Midbrain (tissue), 1 donor: ENCODE measurements at places on chromosomes 7 and 10.

- DNase-seq = no peak
These were observed 223.3 kb downstream of the IMMP2L start for GRCh38 chr7:111339006-111339405.

GRCh38 chr10:124599588-124600050 lies 138.0 kb downstream of the LHPP start:
- DNase-seq = no peak

DNA sequence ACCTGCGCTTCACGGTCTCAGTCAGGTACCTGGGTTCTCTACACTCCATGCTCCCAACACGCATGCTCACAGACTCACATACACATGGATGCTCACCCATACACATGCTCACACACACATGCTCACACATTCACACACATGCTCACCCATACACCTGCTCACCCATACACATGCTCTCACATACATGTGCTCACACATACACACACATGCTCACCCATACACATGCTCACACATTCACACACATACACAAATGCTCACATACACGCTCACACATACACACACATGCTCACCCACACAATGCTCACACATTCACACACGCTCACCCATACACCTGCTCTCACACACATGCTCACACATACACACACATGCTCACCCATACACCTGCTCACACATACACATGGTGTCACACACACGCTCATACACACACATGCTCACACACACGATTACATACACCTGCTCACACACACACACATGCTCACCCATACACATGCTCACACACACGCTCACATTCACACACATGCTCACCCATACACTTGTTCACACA lies 119.9 kb downstream of the PAXIP1 start:
- DNase-seq = no peak

DNA sequence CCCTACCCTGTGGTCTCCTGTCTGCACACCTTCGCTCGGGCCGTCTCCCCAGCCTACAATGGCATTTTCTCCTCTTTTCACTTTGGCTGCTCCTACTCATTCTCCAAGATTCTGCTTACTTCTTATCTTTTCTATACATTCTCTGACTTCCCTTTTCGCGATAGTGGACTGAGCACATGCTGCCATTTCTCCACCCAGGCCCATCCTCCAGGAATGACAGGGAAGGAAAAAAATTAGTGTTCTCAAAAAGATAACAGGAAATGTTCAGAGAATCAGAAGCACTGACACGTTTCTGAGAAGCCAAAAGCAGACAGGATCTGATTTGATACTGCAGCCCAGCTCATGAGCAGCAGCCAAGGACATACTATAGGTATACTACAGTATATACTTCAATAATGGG lies 6.4 kb upstream of the ANXA11 start:
- DNase-seq = no peak

- no peak for DNase-seq
These were observed 32.2 kb upstream of the TRIL start for GRCh38 chr7:28990200-28990960.

DNA sequence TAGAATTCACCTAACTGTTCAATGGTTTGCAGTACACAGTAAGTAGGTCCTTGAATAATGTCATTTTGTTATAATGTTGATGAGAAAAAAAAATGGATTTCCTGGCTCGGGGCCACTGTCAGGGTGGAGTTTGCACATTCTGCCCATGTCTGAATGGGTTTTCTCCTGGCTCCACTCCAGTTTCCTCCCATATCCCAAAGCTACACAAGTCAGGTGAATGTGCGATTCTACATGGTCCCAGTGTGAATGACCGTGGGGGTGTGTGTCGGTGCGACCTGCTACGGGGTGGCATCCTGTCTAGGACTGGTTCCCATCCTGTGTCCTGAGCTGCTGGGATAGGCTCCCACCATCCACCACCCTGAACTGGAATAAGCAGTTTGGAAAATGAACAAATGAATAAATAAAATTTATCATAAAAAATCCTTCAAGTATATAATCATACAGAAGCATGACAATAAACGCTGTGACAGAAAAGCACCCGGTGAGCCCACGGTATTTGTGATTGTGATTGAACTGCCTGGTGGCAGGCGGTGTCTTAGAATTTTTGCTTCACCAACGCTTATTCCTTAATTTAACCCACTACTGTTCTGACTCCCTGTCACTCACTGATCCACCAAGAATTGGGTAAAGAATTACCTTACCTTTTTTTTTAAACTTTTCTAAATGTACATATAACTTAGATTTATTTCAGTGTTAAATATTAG lies 114.1 kb downstream of the ICA1 start:
- no peak for DNase-seq

GRCh38 chr7:104185346-104185745 lies 22.5 kb downstream of the ORC5 start:
- DNase-seq = no peak

DNA sequence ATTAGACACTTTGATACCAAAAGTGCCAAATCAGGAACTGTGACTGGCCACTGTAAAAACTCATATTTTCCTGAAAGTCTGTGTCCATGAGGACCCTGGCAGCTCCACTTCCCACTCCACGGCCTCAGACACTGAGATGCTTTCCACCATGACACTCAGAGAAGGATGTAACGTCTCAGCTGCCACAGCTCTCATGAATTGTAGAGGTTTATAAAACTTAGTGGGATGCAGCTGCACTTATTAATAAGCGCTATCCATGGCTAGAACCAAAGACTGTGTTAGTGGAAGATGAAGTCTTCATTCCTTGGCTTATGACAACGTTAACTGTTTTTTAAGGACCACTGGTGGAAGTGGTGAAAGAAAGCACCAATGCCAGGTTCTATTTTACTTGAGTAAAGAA lies 121.0 kb downstream of the ITIH5 start:
- DNase-seq = no peak

- no peak for DNase-seq
These were observed 22.4 kb downstream of the PDE1C start for GRCh38 chr7:32047801-32048200.
